ENCODE measurements at places on chromosomes 2 and 18. TPM values are rescaled to one million over a fixed set of nuclear protein-coding genes. Genes with fewer than 3 reads are reported as not detected.

The NMS gene
- not detected for total RNA-seq

The AGFG1 gene
- total RNA-seq, result 30.2 TPM

The UGT1A5 gene
- 3.2 TPM for total RNA-seq

The CIB4 gene
- total RNA-seq, result not detected

The RHOB gene
- 100 TPM for total RNA-seq

The IL1R2 gene
- total RNA-seq, result not detected

The TAF1B gene
- 4.4 TPM for total RNA-seq

Measured in airway epithelial cell (primary cell).